DND-41 (cell line): ENCODE measurements at places on chromosomes 2 and 18.

DNA sequence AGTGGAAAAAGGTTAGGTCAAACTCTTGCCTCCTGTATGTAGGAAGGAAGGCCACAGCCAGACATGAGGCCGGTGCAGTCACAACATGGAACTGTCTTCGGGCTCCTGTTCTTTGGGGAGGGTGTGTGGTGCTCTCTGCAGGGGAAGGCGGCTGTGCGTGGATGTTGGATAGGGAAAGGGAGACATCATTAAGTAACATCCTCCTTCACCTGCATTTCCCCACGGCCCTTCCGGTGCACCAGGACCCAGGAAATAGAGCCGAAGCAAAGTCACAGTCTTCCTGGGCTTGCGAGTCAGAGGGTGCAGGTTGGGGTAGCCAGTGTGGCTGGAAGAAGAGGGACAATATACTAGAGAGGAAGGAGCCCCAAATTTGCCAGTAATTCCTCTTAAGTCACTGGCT lies 78.9 kb upstream of the SMAD7 start:
- no peak for DNase-seq
- H3K4me3 ChIP-seq, result no peak overlapping the region
- peaks cover 48% of the 10 kb centered on the region for H3K4me1 ChIP-seq
- no peak overlapping the region for H3K27ac ChIP-seq
- H3K36me3 ChIP-seq, result no peaks in the 10 kb centered on the region
- H3K27me3 ChIP-seq, result no peaks in the 10 kb centered on the region

DNA sequence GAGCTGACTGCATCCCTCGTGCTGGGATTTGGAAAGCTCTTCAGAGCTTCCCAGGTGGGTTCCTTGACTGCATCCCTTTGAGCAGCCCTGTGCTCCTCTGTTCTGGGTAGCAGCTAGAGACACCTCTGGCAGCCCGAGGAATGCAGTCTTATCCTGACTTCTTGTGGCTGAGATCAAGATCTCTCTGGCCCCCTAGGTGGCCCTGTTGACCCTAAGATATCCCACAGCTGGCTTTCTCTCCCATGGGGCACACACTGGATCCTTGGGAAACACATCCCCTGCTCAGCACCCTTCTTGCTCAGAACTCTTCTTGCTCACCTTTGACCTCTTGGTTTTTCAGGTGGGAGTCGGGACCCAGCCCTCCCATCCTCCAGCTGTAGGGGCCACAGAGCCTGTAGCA lies 237.2 kb downstream of the TSN start:
- no peaks in the 10 kb centered on the region for H3K27me3 ChIP-seq
- H3K36me3 ChIP-seq, result no peaks in the 10 kb centered on the region
- H3K4me3 ChIP-seq, result no peak overlapping the region
- no peaks in the 10 kb centered on the region for H3K4me1 ChIP-seq
- no peak overlapping the region for H3K27ac ChIP-seq
- no peak for DNase-seq

DNA sequence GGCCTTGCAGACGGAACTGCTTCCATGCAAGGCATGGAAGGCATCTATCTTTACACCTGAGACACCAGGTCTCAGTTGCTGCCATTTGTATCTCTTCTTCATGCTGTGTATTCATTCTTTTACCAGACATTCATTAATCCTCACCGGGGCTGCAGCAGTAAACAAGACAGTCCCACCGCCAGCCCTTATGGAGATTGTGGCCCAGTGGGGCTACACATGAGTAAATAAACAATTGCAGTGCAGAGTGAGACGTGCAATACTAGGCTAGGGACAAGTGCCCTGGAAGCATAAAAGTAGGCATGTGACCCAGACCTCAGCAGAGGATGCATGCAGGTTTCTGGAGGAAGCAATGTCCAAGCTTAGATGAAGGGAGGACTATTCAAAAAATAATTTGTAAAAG lies 497.6 kb upstream of the KLHL29 start:
- H3K4me3 ChIP-seq, result no peak overlapping the region
- H3K27me3 ChIP-seq, result no peaks in the 10 kb centered on the region
- DNase-seq, result no peak
- no peaks in the 10 kb centered on the region for H3K36me3 ChIP-seq
- H3K4me1 ChIP-seq, result no peaks in the 10 kb centered on the region

DNA sequence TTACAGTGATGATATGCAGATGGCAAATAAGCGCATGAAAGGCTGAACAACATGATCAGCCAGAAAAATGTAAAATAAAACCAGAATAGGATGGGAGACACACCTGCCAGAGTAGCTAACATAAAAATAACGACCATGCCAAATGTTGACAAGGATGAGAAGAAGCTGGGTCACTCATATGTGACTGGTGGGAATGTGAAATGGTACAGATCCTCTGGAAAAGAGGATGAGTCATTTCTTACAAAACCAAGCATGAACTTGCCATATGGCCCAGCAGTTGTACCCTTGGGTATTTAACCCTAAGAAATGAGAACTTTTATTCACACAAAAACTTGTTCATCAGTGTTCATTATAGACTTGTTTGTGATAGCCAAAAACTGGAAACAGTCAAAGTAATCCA lies 143.8 kb downstream of the SH3BP4 start:
- H3K27me3 ChIP-seq, result peaks cover 12% of the 10 kb centered on the region
- no peaks in the 10 kb centered on the region for H3K4me1 ChIP-seq
- H3K4me3 ChIP-seq, result no peak overlapping the region
- no peak overlapping the region for H3K27ac ChIP-seq

GRCh38 chr2:127388423-127389164 lies 819 bp upstream of the MAP3K2 start:
- peak overlapping the region; percentile 81 for H3K27ac ChIP-seq
- no peaks in the 10 kb centered on the region for H3K27me3 ChIP-seq
- no peak for DNase-seq

DNA sequence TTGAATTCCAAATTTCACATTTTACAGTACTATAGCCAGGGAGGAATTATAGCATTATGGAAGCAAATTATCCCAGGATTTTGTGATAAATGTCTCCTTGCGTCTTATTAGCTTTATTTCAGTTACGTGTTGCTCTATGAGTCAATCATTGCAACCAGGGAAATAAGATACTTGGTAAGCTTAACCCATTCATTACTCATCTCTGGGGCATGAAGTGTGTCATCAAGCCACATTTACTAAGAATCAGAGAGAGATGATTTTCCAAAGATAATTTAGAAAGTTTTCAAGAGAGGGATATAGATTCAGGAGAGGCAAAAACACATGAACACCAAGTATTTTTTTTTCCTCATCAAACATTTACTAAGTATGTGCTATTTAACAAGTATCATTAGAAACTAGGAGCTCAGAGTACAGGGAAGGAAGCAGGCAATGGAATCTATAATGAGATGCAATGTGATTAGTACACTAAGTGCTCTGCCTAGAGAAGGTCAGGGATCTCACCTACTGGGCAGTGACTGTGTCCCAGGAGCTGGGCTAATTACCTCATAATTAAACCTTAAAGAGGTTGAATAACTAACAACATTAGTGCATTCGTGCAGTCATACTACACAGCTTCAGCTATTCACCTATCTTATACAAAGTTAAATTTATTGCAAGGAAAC lies 217.8 kb upstream of the NXPH2 start:
- no peak overlapping the region for H3K4me3 ChIP-seq
- no peaks in the 10 kb centered on the region for H3K27me3 ChIP-seq
- DNase-seq, result no peak
- no peaks in the 10 kb centered on the region for H3K4me1 ChIP-seq

GRCh38 chr2:218821605-218822211 lies 9.9 kb downstream of the PRKAG3 start:
- no peaks in the 10 kb centered on the region for H3K4me1 ChIP-seq
- H3K27me3 ChIP-seq, result peaks cover 10% of the 10 kb centered on the region
- DNase-seq, result no peak
- H3K36me3 ChIP-seq, result no peaks in the 10 kb centered on the region
- no peak overlapping the region for H3K4me3 ChIP-seq

DNA sequence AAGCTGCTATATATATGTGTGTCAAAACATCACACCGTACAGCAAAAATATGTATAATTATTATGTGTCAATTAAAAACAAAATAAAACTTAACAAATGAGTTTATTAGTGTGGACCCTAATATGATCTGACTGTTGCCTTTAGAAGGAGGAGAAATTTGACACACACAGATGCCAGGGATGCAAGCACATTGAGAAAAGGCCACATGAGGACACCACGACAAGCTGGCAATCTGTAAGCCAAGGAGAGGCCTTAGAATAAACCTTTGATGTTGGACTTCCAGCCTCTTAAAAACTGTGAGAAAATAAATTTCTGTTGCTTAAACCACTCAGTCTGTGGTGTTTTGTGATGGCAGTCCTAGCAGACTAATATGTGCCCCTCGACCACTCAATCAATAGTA lies 214.7 kb downstream of the KCNS3 start:
- no peak overlapping the region for H3K4me3 ChIP-seq
- no peaks in the 10 kb centered on the region for H3K4me1 ChIP-seq
- H3K27me3 ChIP-seq, result no peaks in the 10 kb centered on the region

DNA sequence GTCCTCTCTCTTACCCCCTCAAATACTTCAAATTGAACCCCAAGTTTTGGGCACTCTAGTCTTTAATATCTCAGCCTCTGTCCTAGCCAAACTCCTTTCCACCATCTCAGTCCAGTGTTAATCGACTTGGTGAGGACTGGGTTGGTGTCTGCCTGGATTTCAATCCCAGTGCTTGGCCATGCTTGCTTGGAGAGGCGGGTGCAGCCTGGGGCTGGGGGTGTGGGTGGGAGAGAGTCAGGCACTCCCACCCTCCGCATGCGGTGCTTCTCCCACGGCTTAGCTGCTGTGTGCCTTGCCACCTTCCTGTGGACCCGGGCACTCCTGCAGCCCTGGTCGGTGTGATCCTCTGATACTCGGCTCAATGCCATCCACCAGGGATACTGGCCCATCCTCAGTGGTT lies 220.8 kb upstream of the HDAC4 start:
- H3K4me1 ChIP-seq, result peaks cover 77% of the 10 kb centered on the region
- no peak overlapping the region for H3K4me3 ChIP-seq
- peak overlapping the region; percentile 94 for H3K27ac ChIP-seq
- H3K36me3 ChIP-seq, result no peaks in the 10 kb centered on the region

DNA sequence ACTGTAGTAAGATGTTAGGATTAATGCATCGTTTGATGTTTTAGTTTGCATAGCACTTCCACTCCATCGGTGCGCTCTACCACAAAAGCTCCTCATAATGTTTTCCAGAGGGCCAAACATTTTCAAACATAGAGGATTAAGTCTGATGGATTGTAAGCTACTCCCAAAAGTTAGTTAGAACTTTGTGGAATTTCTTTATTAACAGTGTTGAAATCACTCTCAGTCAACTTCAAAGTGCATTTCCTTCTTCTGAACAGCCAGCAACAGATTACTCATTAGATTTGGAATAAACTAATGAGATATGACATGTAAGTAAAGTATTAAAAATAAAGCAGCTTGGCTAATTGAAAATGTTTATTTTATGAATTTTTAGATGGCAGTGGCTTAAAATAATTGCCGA lies 30.1 kb upstream of the CTAGE1 start:
- no peak overlapping the region for H3K27ac ChIP-seq
- no peaks in the 10 kb centered on the region for H3K36me3 ChIP-seq
- no peak overlapping the region for H3K4me3 ChIP-seq
- H3K4me1 ChIP-seq, result no peaks in the 10 kb centered on the region
